ENCODE measurements at places on chromosomes 6 and 20.

- DNase-seq = no peak
Measured at GRCh38 chr6:49576618-49577017, 26.1 kb downstream of the C6orf141 start.

DNA sequence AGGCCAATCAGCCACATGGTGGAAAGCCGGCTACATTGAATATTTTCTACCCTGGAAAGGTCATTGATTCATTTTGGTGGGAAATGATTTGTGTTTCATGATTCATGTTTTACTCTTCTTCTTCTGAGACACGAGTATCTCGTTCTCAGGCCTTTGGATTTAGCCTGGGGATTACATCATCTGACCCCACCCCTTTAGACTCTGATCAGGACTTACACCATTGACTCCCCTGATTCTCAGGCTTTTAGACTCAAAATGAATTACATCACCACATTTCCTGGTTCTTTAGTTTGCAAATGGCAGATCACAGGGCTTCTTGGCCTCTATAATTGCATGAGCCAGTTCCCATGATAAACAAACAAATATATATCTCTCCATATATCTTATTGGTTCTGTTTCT lies 228.8 kb downstream of the ADGRG6 start:
- DNase-seq = no peak

- no peak for DNase-seq
Measured at GRCh38 chr6:3163248-3163594, 5.9 kb upstream of the TUBB2A start.

GRCh38 chr6:130421585-130421984 lies 55.8 kb downstream of the TMEM200A start:
- DNase-seq = no peak

DNA sequence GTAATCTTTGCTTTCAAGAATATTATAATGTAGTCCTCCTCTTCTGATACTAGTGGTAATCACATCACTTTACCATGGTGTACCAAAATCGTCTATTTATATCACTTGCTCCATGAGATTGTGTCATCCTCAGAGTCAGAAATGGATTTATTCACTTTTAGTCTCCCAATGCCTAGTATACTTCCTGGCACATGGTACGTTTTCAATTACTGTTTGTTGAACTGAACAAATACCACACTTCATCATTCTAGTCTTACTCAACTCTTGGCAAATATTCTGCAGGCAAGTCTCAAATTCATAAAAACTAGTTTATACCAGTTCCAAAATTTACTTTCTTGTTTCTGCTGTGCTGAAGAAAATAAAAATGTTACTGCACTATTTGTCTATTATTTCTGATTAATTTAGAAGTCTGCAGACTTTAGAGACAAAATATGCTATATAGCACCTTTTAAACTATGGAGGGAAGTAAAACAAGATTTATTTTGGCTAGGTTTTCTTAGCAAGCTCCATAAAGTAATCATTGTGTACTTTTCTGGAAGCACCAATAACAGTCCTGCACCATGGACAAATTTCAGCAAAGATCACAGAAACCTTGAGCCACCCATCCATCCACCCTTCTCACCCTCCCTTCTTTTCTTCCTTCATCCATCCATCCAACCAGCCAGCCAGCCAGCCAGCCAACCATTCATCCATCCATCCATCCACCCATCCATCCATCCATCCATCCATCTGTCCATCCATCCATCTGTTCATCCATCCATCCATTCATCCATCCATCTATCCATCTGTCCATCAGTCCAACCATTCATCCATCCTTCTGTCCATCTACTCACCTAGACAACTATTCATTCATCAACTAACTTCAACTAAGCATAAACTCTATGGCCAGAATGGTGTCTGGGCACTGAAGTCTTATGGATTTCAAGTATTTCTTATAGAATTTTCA lies 102.1 kb upstream of the STMND1 start:
- no peak for DNase-seq

GRCh38 chr6:105167914-105168313 lies 11.9 kb downstream of the POPDC3 start:
- no peak for DNase-seq

DNA sequence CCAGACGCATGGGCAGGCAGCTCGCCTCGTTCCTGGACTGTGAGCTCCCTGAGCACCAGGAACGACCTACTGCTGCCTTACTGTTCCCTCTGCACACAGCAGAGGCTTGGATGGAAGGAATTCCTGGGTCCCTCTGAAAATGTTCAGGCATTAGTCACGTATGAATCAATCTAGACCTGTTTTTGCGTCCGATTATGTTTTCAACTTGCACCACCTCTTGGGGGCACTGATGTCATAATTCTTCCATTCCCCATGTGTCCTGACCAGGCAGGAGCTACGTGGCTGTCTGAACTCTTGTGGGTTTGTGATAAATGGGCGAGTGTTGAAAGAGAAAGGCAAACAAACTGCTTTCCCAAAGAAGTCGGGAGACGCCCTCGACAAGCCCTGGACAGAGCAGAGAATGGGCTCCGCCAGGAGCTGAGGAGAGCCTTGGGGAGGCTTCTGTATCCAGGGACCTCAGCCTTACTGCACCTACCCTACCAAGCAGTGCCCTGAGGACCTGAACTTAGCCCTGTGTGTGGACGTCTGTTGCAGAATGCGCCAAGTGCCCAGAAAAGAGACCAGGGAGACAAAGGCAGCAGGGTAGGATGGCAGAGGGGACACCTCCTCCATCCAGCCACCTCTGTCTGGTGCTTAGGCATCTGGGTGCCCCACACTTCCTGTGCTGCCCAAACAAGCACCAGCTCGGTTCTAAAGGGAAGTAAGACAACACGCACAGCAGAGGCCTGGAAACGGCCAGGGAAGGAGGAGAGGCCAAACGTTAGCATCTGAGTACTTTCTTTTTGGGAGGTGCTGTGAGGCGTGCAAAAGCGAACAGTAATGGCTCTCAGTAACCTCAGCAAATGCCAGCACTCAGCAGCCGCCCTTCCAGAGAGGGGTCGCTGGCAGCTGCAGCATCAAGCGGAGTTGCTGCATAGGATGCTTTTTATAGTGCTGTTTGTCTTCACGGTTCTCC lies 124.2 kb downstream of the LY86 start:
- no peak for DNase-seq

DNA sequence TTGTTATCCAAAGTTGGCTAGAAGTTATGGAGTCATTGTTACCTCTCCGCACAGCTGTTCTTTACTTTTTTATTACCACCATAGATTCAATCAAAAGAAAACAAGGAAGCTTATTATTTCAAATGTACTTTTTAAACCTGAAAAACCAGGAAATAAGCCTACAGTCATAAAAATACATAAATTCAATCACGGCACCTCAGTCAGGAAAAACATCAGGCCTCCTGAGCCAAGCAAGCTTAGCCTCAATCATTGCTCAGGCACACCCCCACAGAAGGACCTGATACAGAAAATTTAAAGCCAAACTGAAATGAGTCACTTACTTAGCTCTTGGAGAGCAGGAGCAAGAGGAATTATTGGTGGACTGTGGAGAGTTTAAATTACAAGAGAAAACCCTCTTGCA lies 44.3 kb downstream of the MARCKS start:
- DNase-seq = no peak

DNA sequence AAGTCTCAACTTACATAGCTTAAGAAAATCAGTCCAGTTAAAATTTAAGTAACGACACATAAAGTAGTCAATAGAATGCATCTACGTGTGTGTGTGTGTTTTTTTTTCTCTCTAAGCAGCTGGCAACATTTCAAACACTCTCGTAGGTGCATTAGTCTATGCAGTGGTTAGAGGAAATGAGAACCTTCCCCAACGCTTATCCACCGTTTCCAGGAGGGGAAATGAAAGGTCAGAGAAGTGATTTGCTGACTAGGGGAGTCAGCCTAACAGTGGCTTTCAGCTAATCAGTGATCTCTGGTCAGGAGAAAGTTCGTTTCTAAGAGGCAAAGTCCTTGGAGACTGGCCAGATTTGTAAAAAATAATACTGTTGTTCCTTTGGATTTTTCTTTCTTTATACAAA lies 806.6 kb downstream of the C6orf118 start:
- no peak for DNase-seq

DNA sequence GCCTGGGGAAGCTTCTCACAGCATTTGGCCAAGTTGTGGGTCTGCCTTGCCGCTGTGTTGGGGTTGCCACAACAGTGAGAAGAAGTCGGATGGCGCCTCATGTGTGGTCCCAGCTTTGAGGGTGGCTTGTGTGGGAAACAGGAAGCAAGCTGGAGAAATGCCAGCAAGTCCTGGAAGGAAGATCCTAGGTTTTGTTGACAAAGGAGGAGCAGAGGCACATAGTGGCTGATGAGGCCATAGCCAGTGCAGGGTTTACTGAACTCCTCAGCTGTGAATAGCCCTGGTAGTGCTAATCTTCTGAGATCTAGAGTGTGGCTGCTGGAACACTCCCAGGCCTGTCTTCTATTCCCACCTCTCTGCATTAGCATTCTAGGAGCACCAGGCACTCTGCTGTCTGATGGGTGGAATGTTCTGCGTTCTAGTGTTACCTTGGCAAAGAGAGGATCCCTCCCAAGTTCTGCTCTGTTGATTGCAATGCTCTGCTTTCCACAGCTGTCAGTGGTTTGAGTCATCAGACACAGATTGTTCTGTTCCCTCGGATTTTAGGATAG lies 25.2 kb downstream of the SNPH start:
- no peak for DNase-seq
